ENCODE measurements at places on chromosomes 7 and 10.

- no peak for DNase-seq
- no peak overlapping the region for H3K27ac ChIP-seq
- no peak overlapping the region for H3K4me3 ChIP-seq
- H3K36me3 ChIP-seq: no peaks in the 10 kb centered on the region
Measured at GRCh38 chr10:25492040-25492439, 317.2 kb downstream of the GPR158 start.

GRCh38 chr7:71625545-71625944 is 493.6 kb downstream of the GALNT17 start:
- no peaks in the 10 kb centered on the region for H3K27me3 ChIP-seq
- no peaks in the 10 kb centered on the region for H3K36me3 ChIP-seq
- H3K27ac ChIP-seq: no peak overlapping the region
- no peaks in the 10 kb centered on the region for H3K4me1 ChIP-seq

DNA sequence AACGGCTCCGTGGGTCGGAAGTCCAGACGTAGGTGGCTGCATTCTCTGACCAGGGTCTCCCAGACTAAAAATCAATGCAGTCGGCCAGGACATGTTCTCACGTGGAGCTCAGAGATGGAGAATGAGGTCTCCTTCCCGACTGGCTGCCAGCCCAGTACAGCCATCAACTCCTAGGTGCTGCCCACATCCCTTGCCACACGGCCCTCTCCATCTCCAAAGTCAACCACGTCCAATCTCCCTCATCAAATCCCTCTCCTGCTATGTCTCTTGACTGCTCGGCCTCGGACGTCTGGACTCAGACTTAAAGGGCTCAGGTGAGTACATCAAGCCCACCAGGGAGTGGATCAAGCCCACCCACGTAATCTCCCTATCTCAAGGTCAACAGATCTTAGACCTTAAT is 6.9 kb downstream of the MAD1L1 start:
- DNase-seq: no peak
- peaks cover 22% of the 10 kb centered on the region for H3K36me3 ChIP-seq
- peaks cover 25% of the 10 kb centered on the region for H3K4me1 ChIP-seq
- H3K4me3 ChIP-seq: no peak overlapping the region

DNA sequence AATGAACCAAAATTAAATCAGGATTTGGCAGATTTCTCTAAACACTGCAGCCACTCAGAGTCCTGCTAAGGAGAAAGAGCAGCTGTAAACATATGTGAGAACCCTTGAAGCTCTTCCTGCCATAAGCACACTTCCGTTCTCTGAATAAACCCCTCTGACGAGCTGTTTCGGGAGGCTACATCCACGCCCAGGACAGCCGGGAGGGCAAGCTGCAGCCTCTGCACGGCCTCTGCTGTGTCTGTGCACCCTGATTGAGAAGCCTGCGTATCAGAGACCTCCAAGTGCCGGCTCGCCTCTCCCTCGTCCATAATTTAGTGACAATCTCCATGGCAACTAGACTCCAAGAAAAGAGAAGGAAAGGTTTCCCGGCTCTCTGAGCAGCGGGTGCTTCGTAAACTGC is 114.4 kb downstream of the PTPRN2 start:
- DNase-seq: no peak
- no peaks in the 10 kb centered on the region for H3K4me1 ChIP-seq
- H3K27ac ChIP-seq: no peak overlapping the region
- no peaks in the 10 kb centered on the region for H3K27me3 ChIP-seq
- no peak overlapping the region for H3K4me3 ChIP-seq
- no peaks in the 10 kb centered on the region for H3K36me3 ChIP-seq

DNA sequence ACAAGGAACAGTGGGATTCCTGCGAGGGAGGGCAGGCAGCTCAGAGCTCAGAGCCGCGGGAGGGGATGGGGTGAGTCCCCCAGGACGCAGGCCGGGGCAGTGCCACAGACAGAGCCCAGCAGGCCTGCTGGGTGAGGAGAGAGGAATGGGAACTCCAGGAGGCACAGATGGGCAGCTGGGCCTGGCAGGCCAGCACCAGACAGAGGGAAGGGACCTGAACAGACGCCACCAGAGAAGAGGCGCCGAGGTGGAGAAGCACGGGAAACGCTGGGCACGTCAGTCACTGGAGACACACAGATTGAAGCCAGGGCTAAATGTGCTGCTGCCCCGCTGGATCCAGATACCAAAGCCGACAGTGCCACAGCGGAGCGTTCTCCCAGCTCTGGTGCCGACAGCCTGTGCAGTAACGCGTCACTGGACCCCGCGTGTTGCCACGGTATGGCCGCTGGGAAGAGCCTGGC is 225.8 kb downstream of the MAD1L1 start:
- no peaks in the 10 kb centered on the region for H3K27me3 ChIP-seq
- no peak overlapping the region for H3K4me3 ChIP-seq
- no peak for DNase-seq
- H3K36me3 ChIP-seq: peaks cover 4% of the 10 kb centered on the region
- peaks cover 4% of the 10 kb centered on the region for H3K4me1 ChIP-seq

DNA sequence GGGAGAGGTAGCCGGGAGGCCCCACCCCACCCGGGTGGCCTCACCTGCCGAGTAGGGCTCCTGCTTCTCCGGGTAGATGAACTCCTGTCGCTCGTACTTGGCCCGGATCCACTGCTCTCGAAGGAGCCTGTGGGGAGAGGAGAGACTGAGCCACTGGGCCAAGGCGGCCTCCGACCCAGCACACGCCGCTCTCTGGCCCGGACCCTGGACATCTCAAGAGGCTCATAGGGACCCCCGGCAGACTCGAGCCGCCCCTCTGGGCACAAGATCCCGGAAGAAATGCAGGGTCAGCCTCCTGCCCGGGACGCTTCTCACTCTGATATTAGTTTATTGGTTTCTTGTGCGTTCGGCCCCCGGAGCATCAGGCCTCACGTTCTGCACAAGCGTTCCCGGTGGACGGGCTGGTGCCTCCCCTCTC is 34.5 kb downstream of the ADAP1 start:
- no peak overlapping the region for H3K27ac ChIP-seq
- H3K27me3 ChIP-seq: peaks cover 10% of the 10 kb centered on the region
- peaks cover 13% of the 10 kb centered on the region for H3K4me1 ChIP-seq
- DNase-seq: no peak
- H3K4me3 ChIP-seq: no peak overlapping the region
- no peaks in the 10 kb centered on the region for H3K36me3 ChIP-seq

DNA sequence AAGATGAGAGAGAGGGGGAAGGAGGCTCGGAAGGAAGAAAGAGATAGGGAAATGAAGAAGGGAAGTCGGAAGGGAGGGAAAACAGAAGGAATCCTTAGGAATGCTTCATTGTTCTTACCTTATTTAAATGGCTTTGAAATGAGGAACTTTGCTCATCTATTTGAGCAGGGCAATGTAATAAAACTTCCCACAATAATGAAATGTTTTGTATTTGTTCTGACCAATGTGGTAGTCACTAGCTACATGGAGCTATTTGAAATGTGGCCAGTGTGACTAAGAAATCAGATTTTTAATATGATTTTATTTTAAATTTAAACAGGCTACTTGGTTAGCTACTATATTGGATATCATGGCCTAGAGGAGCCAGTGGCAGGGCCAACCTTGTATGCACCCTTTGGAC is 510.6 kb downstream of the HTR7 start:
- no peak overlapping the region for H3K4me3 ChIP-seq
- no peak for DNase-seq
- H3K4me1 ChIP-seq: peaks cover 4% of the 10 kb centered on the region
- no peaks in the 10 kb centered on the region for H3K27me3 ChIP-seq

- H3K36me3 ChIP-seq: no peaks in the 10 kb centered on the region
- no peaks in the 10 kb centered on the region for H3K27me3 ChIP-seq
- no peak overlapping the region for H3K27ac ChIP-seq
Measured at GRCh38 chr10:101495324-101495925, 92.6 kb downstream of the POLL start.

GRCh38 chr7:8435590-8436545 is 2.5 kb downstream of the NXPH1 start:
- H3K4me3 ChIP-seq: no peak overlapping the region
- peaks cover 51% of the 10 kb centered on the region for H3K27me3 ChIP-seq
- no peak for DNase-seq
- no peaks in the 10 kb centered on the region for H3K4me1 ChIP-seq
- H3K27ac ChIP-seq: no peak overlapping the region
